ENCODE measurements at places on chromosomes 7 and 10.

DNA sequence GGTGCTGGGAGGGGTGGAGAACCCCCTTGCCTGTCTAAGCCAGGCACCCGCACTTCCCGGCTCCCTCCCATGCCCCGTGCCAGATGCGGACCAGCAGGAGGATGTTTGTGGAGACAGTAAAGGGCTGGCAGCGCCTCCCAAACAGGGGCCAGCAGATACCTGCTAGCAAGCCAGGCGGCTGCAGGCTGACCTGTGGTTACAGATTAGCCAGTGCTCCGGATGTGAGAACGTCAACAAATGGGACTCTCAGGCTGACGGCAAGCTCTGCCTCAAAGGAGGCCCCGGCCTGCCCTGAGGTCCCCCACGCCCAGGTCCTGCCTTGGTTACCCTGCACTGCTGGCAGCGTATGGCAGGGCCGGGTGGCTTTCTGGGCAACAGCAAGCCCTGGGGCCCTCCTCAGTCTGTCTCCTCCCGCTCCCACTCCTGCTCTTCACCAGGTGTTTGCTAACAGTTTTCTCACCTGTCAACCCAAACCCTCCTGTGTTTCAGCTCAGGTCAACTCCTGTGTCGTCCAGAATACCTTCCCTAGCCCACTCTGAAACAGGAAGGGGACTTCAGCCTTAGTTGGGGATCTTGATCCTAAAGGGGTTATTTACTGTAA lies 85.4 kb downstream of the NEURL1 start:
- no peak for DNase-seq

- no peak for DNase-seq
Measured at GRCh38 chr7:107692501-107692900, 31.9 kb downstream of the SLC26A4 start.

GRCh38 chr7:3106361-3106826 lies 62.7 kb upstream of the CARD11 start:
- DNase-seq, result no peak

GRCh38 chr10:115918812-115919211 lies 354.2 kb downstream of the GFRA1 start:
- no peak for DNase-seq

DNA sequence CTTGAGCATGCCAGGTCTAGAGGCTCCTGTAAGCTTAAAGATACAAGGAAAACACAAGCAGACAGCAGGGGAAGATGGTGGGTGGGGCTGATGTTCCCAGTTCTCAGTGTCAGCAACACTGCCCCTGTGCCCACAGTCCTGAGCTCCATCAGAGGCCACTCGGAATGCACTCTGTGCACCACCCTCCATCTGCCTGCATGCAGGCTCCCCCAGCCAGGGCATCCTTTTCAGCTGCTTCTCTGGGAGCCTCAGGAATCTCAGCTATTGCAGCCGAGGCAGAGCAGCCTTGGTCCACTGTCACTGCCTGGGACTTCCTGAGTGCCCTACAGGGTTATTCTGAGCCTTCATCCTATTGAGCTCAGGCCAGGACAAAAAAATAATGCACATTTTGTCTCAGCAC lies 22.2 kb downstream of the LBX1 start:
- DNase-seq, result no peak

- DNase-seq, result no peak
Measured at GRCh38 chr7:45881280-45881758, 7.0 kb upstream of the IGFBP1 start.

DNA sequence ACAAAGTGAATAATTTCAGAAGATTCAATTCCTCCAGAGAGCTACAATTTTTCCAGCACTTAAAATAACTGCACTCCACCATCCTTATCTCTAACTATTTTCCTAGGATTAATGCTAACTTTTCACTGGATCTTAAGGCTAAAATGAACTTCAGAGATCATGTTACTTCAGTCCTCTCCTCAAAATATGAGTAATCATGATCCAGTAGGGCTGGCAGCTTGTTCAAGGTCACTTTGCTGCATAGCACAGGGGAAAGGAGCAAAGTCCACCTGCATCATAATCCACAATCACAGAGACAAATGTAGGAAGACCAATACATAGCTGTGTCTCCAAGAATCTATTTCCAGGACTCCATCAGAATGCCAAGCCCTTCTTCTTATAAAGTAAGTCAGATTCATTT lies 150.3 kb downstream of the LRRTM3 start:
- DNase-seq, result no peak

- DNase-seq, result no peak
Measured at GRCh38 chr7:143003393-143004051, 23.4 kb downstream of the OR9A2 start.

DNA sequence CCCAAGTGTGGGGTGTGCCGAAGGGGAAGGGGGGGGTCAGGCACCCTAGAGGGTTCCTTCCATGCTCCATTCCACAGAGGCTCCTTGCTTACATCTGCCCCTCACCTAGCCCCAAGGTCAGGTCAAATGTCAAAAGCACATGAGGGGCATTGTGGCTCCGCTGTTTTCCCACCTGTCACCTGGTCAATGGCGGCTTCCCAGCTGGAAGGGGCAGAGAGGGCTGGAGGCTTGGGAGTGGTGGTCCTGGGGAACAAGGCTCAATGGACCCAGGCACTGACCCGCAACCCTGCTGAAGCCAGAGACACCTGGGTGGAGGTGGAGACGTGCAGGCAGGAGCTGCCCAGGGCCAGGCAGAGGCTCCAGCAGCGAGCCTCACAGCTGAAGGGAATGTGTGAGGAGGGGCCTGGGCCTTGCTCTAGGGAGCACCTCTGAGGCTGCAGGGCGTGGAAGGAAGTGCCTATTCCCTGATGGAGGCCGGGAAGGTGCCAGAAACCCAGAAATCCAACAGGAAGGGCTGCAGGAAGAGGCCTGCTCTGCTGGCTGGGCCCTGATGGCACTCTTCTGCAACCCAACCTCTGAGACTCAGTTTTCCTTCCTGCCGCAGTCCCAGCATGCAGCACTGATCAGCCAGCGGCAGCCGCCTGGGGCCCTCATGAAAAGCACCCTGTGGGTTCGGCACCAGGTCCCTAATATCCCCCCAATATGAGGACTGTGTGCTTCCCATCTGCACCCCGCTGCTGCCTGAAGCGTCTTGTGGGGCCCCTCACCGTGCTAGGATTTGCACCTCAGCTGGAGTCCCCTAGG lies 16.0 kb downstream of the RASGEF1A start:
- DNase-seq, result no peak

DNA sequence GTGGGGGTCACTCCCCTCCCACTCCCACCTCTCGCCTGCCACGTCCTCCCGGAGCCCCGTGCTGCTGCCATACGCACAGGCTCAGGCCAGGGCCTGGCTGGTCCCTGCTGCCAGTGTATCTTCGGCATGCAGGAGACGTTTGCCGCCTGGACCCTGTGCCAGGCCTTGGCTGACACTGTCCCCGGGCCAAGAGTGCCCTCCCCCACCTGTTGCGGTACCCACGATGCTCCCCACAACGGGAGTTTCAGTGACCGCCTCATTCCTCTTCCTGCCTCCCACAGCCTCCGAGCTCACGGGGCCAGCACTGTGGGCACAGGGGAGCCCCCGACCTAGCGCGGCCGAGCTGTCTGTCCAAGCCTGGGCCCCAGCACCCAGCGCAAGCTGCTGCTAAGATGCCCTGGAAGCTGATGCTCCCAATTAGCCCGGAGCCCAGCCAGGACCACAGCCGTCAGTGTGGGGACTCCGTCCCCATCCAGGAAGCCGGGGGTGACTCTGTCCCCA lies 7.4 kb downstream of the TTYH3 start:
- no peak for DNase-seq

DNA sequence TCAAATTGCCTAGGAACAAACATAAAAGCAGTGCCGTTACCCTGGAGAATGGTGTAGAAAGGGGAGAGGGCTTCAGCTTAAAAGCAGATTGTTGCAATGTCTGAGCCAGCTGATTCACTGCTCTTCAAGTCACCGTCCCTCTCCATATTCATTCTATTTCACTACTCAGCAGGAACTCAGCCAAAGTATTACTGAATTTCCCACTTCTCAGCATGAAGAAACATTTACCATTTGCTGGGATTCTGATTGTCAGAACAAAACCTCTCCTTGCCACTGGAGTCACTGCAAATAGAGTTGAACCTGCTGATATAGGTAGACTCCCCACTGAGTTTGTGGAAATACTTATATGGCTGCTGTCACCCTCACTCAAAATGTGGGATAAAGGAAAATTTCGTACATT lies 71.7 kb downstream of the PPP1R17 start:
- DNase-seq, result no peak

- no peak for DNase-seq
Measured at GRCh38 chr7:5348134-5349004, 65.6 kb downstream of the SLC29A4 start.

DNA sequence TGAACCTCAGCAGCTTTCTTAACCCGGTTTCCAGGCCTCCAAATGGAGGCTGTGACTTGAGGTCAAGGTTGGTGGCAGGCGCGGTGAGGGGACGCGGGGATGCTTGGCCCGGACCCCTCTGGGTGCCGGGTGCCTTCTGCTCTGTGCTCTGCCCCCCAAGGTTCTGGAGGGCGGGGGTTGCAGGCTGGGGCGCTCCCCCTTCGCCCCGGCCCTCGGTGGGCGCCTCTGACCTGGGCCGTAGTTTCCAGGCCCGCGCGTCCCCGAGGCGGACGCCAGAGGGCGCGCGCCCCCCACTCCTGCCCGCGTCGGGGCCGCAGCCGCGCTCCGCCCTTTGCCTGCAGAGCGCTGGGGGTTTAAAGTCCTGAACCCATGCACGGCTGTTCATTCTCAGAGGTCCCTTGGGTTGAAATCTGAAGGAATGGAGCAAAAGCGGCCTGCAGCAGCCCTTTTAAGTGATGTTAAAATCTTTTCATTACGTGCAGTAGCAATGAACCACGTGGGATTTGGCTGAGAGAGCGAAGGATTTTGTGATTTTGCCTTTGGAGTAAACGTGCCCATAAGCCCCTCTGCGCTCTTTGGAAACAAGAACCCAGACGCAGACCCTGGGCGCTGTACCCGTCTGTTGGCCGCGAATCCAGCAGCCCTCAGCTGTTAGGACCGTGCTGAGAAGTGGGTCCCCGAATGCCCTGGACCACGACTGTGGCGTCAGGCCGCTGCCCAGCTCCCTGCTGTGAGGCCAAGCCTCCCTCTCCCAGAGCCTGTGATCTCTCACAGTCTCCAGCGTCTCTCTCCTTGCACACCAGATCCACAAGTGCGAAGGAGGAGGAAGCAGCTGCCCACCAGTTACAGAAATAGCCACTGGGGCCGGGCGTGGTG lies 135.0 kb downstream of the ACTR3B start:
- DNase-seq, result no peak

DNA sequence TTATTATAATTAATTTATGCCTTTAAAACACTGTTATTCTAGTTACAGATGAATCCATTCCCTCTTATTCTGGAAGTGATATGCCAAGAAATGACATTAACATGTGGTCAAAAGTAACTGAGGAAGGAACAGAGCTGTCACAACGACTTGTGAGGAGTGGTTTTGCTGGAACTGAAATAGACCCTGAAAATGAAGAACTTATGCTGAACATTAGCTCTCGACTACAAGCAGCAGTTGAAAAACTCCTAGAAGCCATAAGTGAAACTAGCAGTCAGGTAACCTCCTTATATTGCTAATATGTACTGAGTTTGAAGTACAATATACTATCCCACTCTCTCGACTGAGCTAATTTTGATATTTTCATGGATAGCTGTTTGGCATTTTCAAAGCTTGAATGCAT lies 81.6 kb downstream of the CYP51A1 start:
- no peak for DNase-seq

DNA sequence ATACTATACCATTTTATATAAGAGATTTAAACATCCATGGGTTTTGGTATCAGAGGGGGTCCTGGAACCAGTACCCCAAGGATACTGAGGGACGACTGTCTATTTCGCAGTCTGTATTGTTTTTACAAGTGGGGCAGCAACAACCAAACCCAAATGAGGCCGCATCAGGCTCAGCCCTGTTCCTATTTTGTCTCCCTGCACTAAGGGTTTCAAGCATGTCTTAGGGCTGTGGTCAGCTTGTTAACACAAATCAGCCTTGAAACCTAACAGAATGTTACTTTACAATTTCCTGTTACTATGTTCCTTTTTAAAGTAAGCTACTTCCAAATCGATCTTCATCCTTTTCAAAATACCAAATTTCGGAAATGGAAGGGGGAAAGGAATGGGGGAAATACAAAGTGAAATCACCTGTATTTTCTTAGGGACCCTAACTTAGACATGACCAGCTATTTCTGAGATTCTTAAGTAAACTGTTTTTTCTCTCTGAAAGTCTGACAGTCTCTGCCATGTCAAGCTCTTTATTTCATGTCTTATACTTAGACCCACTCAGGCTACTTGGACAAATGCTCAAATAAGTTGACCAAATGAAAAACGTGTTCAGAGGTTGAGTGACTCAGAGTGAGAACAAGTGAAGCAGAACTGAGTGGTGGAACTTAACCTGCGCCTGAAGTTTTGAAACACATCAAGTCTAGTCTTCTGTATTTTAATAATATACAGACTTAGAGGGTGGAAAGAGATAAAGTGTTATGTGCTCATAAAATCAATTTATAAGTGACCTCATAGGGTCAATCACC lies 75.8 kb downstream of the C1GALT1 start:
- no peak for DNase-seq

GRCh38 chr7:103076764-103077163 lies 1.8 kb downstream of the ARMC10 start:
- no peak for DNase-seq

- no peak for DNase-seq
Measured at GRCh38 chr10:20552382-20552781, 344.7 kb downstream of the NEBL start.

DNA sequence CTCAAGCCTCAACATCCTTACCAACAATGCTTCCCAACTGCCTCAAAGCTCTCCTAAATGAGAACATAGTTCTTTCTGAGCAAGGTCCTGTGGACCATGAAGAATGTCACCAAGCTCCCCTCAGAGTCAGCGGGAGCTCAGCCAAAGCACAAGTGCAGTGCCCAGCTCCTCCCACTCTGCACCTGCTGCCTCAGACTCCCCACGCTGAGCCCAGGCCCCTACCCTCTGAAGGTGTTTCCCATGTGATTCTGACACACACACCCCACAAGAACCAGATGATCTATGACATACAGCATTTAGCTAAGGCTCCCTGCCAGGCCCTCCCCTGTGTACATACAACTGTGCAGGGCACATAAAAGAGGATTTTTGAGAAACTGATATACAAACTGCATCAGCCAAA lies 19.2 kb downstream of the ERCC6 start:
- DNase-seq, result no peak

DNA sequence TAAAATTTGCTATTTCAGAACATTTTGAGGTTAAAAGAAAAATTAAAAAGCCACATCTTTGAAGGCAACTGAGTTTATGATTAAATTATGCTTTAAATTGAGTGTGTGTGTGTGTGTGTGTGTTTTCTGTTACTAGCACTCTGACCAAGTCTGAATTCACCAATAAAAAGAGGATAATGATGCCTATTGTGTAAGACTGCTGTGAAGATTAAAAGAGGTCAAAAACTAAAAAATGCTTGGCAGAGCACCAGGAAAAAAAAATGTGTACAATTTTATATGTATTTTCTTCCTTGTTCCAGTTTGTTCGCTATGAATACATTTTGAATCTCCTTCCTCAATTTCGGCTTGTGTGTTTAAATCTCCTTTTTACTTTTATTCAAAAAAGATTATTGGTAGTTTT lies 316.6 kb upstream of the MAGI2 start:
- DNase-seq, result peak; percentile 30
